Activated T-cell treated with anti-CD3 and anti-CD28 coated beads for 1 hour (primary cell): ENCODE measurements at places on chromosomes 16 and 17.
A peak's percentile ranks its signal among the peaks of the same experiment; 100 is the strongest.

GRCh38 chr16:76583945-76584344 lies 306.7 kb downstream of the CNTNAP4 start:
- DNase-seq: no peak

- no peak for DNase-seq
Measured at GRCh38 chr16:67254801-67255552, 6.2 kb downstream of the SLC9A5 start.

DNA sequence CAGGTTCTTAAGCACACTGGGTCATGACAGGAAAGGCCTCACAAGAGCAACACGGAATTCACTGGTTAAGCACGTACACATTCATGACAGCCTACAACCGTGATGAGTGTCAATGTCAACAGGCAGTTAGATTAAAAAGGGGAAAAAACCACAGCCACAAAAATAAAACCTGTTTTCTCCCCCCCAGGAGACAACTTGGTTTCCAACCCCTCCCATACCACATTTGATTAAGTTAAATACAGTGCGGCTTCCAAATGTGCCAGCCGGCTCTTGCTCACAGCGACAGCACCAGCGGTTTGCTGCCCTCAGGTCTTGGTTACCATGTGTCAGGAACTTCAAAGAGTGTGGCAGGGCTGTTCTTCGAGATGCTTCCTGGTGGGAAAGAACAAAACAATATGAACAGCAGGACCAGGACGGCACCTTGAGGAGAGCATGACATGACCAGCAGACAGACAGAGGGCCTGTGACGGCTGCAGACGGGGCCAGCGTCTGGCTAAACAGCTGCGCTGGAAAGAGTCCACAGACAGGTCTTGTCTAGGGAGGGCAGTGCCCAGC lies 193.6 kb downstream of the PARN start:
- DNase-seq: no peak

- no peak for DNase-seq
Measured at GRCh38 chr16:21697032-21697431, 33.3 kb downstream of the OTOA start.

GRCh38 chr16:31868691-31869167 lies 4.9 kb upstream of the ZNF267 start:
- DNase-seq: peak; percentile 83

DNA sequence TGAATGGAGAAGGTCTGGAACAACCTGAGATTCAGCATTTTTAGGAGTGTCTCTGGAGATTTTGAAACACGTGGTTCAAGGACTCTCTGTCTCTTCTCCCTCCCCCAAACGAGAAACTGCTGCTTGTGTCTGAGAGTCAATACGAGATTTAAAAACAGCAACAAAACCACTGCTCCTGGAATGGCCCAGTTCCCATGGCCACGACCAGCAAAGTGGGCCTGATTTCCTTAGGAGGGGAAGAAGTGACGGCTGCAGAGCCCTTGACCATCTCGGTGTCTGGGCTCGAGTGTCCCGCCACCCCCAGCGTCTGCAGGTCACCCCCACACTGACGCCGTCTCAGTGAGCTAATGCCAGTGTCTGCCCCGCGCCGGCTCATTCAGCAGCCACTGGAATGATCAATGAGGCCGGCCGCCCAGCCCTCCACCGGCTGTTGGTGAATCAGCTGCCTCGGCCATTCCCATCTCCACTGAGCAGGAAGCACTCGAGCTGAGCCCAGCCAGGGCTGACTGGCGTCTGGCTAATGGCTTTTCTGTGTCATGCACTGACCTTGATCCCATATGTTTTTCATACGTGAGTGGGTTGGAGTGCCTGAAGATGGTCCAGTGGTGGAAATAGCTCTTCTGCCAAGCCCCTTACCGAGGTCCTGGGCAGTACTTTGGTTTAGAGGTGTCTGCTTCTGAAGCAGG lies 151.8 kb downstream of the PITPNC1 start:
- DNase-seq: no peak

GRCh38 chr17:63692195-63692816 lies 7.6 kb downstream of the LIMD2 start:
- no peak for DNase-seq

DNA sequence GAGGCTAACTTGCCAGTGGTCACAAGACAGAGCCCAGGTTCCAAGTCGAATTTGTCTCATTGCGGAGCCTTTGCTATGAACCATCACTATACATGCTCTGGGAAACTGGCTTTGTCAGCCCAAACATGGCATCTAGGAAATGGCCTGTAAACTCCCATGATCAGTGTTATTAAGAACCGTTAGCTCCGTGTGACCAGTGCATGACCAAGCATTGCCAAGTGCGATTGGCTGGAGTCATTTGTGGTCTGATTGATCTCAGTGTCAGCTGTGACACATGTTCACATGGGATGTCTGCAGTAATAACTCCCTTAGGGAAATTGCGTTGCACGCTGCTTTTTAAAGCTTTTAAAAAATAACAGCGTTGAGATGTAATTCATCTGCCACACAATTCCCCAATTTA lies 18.6 kb upstream of the CDH3 start:
- DNase-seq: no peak

DNA sequence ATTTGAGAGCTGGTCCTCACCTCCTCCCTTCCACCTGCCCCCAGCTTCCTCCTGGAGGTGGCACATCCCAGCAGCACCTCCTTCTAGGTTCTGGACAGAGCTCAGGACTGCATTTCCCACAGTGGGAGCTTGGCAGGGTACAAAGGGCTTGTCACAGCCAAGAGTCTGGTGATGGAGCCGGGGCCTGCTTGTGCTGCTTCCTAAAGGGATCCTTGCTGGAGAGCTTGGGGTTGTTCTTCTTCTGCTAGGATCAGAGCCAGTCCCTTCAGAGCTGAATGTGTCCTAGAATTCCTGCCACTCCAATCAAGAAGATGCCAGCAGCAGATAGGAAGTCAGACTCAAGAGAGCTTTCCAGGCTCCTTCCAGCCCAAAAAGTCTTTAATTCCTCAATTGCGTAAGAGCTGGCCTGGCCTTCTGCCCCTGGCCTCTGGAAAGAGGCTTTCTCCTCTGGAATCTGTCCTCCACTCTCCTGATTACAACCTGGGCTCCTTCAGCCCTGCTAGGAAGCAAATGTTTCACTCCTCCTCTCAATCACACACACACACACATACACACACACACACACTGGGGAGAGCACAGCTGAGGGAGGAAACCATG lies 4.4 kb downstream of the CD300E start:
- no peak for DNase-seq

DNA sequence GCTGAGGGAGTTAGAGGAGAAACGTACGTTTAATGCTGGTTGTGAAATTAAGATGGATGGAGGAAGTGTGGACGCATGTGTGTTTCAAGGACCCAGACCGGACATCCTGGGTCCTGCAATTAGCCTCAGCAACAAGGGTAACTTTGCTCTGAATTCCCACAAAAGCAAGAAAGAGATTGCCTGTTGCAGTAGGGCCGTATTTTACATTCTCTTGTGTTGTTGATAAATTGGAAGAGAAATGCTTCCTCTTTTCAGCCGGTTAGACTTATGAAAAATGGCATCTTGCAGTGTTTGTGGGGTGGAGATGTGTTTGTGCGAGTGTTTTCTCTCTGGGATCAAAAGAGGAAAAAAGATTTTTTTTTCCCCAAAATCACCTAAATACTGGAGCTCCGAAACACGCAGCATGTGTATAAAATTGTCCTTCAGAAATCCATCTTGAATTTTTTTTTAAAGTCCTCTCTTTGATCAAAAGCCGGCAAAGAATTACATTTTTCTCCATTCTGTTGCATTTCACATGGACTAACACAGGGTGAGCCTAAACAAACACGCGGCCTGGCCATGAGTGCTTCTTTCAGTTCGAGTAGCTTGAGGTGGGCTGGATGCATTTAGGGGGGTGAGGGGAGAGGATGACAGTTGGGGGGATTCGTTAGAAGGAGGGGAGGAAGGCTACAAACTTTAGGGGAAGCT lies 251.6 kb downstream of the C16orf95 start:
- DNase-seq: no peak

GRCh38 chr16:29156511-29156910 lies 171.7 kb downstream of the LAT start:
- no peak for DNase-seq

DNA sequence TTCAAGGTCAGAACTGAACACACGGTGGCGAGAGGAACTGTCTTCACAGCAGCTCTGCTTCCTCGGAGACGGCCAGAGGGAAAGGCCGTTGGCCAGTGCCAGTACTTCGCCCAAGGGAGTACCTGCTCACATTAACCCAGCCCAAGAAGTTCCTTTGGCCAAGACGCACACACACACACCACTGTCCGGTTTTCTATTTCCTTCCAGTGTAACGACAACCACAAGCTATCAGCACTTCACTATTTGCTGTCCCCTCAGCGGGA lies 744 bp upstream of the GGNBP2 start:
- no peak for DNase-seq

- no peak for DNase-seq
Measured at GRCh38 chr17:77677630-77678029, 280.9 kb upstream of the TNRC6C start.

DNA sequence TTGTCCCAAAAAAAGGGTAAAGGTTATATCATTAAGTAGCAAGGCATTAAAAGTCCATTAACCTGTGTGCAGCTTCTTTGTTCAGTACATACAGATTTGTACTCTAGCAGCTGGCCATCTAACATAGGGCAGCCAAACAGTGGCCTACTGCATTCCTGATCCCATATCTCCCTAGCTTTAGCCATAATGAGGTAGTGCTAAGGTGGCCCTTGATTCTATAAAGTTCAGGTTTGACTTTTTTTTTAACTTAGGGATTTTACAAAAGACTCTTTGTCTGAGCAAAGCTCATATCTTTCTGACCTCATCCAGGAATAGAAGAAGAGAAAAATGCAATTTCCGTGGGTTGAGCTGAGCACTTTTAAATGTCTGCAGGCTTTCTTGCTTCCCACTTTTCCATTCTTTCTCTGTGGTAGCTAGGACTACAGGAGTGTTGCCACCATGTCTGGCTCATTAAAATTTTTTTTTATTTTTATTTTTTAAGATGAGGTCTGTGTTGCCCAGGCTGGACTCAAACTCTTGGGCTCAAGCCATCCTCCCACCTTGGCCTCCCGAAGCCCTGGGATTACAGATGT lies 19.5 kb upstream of the CDC6 start:
- no peak for DNase-seq

- DNase-seq: no peak
Measured at GRCh38 chr17:3510090-3510489, 34.3 kb downstream of the ASPA start.

GRCh38 chr17:40564195-40564882 lies 933 bp downstream of the CCR7 start:
- DNase-seq: no peak

DNA sequence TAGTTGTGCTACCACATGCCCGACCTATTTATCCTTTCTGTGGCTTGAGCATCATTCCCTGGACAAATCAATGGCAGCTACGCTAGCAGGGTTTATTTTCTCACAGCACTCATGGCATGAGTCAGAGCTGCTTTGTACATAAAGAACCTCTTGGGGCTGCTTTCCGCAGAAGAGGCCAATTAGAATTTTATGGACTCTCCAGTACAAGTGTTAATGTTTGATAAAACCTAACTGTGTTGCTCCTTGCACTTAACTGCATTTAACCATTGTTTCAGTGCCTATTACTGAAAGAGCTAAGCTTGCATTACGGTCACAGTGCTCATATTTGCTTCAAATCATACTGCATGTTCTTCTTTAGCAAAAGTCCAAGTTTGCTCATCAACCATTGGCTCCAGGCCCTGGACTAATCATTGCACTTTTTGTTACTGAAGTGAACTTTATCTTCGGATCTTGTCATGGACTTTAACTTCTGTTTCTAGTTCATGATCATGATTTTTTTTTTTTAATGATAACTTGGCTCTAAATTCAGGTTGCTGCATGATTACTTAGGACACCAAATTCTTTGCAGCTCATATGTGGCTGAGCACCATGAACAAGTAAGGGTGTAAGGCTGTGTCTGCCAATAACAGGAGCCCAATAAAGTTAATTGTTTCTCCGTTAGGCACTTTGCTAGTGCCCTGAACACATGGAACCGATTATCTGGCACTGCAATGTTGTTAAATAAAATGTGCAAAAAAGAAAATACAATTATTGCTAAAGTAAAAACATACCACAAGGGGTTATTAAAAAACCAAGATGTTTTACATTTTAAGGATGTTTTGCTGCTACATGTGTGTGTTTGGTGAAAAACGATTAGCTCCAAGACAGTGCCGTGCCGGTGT lies 492.2 kb downstream of the KCNJ2 start:
- DNase-seq: no peak

DNA sequence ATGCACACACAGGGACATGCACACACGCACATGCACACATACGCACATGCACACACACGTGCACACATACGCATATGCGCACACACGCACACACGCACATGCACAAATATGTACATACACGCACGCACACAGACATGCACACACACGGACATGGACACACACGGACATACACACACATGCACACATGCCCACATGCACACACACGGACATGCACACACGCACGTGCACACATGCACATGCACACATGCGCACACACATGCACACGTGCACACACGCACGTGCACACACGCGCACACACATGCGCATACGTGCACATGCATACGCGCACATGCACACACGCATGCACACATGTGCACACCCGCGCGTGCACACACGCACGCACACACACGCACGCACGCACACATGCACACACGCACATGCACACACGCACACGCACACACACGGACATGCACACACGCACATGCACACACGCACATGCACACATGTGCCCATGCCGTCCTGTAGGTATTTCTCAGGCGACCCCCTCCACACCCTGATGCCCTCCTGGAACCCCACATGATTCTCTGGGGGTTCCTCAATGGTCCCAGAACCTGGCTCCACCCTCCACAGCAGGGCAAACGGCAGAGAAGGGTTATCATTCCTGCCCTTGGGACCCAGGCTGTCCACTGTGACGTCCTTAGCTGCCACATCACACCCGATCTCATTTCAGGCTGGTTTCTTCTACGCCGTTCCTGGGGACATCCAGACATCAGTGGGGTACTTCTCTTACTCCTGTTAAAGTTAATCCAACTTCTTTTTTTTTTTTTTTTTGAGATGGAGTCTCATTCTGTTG lies 9.6 kb upstream of the RBFOX3 start:
- no peak for DNase-seq

- DNase-seq: no peak
Measured at GRCh38 chr16:87675111-87675719, 72.9 kb downstream of the JPH3 start.

DNA sequence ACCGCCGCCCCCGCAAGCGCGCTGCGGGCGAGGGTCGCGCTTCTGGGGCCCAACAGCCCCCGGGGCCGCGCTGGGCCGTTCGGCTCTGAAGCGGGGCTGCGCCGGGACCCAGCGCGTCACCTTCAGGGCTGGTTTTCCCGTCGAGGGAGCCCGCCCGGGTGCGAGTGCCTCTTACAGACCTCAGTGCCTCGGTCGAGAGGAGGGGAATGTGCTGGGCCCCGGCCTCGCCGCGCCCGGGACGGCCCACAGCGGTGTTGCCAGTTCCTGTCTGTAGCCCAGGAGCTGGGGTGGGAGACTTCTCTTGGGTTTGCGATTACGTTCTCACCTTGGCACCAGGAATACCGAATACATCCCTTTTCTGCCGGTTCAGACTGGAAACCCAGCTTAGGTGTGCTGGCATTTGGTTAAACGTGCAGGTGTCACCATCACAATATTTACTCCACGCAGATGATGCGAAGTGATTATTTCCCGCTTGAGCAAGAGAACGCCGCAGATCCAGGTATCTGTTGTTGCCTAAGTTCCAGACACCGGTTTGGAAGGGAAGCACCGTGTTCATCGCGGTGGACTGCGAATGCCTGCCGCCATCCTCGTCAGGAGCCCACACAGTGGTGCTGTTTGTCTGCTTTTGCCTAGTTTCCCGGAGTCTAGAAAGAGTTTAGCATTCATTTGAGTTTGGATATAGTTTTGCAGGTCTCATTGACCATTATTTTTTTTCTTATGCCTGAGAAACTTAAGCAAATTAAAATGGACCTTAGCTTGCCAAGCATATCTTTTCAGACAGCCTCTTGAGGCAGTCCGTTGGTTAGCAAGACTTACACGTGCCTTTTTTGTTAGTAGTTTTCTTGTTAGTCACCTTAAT lies 914 bp downstream of the MAP1LC3B start:
- DNase-seq: peak; percentile 15
